ENCODE measurements at places on chromosomes 7 and 10. TPM values are rescaled to one million over a fixed set of nuclear protein-coding genes. Genes with fewer than 3 reads are reported as not detected.

The STYXL1 gene
- 22.6 TPM for total RNA-seq

The PTF1A gene
- total RNA-seq, result not detected

- DNase-seq, result peak; percentile 30
Observed at GRCh38 chr10:50577681-50578350, 45.9 kb downstream of the SGMS1 start.

GRCh38 chr7:75789361-75789924, 17.4 kb upstream of the CCL26 start:
- DNase-seq, result no peak

GRCh38 chr10:131746785-131747184, 154.0 kb upstream of the PPP2R2D start:
- no peak for DNase-seq
